Stimulated activated CD4-positive, alpha-beta T cell treated with anti-CD3 and anti-CD28 coated beads, Interleukin-12 subunit alpha, Interleukin-12 subunit beta, amount 100 ng/mL, for 4 hours (primary cell): ENCODE measurements at places on chromosomes 13 and 19.

DNA sequence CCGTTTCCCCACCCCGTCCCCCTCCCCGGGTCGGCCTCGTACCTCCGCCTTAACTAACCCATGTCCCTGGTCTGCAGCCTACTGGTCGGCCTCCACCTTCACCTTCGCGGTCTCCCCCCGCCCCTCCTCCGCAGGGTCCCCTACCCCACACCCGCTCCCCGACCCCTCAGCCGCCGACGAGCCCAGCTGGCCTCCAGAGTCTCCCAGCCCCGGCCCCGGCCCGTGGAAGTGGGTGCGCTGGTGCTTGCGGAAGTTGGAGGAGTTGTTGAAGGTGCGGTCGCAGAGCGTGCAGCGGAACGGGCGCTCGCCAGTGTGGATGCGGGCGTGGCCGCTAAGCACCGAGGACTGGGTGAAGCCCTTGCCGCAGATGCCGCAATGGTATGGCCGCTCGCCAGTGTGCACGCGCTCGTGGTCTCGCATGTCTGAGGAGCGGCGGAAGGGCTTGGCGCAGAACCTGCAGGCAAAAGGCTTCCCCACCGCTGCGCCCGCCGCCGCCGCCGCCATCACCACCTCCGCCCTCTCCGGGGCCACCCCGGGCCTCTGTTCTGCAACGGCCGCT is 2.6 kb downstream of the ZNF784 start:
- DNase-seq: no peak

DNA sequence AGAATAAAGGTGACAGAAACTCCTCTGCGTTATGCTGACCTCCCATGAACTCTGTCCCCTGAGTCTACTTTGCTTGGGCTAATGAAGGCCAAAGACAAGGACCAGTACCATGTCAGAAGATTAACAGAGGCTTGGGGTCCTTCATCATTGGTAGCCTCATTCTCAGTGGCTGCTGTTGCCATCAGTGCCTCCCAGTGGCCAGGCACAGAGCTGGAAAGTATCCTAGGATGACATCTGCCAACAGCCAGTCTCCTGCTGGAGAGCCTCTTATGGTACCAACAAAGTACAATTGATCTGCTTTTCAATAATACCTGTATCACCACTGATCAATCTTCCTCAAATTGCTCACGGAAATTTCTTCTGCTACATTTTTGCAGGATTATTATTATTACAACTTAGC is 281.6 kb downstream of the DNAJC15 start:
- DNase-seq: no peak

GRCh38 chr13:37294472-37294871 is 189.0 kb upstream of the CSNK1A1L start:
- DNase-seq: no peak

GRCh38 chr13:23185542-23185941 is 4.8 kb downstream of the SGCG start:
- no peak for DNase-seq

DNA sequence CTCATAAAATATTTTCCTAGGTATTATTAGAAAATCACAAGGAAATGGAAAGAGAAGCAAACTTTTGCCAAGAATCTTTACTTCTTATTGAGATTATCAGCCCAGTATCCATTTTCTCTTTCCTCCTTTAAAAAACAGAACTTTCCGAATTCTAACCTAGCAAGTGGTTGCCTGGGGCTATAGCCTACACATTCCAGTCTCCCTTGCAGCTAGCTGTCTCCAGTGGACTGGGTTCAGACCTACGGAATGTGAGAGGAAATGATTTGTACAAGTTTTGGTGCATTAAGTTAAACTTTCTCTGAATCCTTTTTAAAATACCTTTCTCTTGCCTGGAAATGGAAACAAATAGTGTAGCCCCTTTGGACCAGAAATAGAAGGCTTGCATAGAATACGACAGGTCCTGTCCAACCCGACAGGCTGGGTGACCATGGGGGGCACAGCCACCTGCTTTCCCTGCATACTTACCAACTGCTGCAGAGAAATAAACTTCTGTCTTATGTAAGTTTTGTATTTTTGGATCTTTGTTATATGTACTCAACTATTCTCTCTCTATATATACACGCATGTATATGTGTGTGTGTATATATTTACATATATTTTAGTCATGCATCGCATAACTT is 185.9 kb downstream of the NALCN start:
- no peak for DNase-seq

DNA sequence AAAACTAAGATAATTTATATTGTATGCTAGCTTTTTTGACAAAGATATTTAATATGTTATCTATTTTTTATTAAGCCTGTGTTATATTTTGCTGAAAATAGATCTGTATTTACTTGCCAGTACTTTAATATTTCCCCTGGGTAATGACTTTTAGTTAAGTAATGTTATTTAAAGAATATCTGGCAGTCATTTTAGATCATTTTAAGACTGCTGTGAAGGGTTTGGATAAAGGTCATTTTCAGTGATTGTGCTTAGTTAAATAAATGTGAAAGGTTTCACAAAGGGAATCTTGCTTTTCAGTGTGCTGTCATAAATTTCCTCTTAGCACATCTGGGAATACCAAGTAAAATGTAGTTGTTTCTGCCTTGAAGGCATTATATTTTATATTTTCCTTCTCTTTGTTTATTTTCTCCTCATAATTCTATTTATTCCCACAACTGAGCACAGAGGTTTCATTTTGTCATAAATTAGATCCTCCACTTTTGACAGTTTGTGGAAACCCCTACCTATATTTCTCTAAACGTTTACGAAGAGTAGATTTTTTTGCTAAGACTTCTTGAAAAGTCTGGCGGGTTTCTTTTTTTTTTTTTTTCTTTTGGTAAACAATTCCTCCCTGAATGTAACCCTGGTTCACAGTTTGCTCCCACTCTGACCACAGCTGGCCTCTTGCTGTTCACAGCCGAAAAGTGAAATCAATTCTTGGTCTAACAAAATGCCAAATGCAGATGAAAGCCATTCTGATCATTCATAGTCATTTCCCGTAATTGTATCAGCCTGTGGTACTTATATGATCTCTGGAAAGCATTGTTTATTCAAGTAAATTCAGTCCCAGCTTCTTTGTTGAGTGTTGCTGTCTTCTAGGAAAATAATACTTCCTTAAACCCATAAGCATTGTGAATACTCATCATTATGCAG is 87.8 kb downstream of the MAB21L1 start:
- no peak for DNase-seq
